Muscle of back (tissue), 13 donors: ENCODE measurements at places on chromosomes 11 and 22. TPM values are rescaled to one million over a fixed set of nuclear protein-coding genes. Genes with fewer than 3 reads are reported as not detected.

GRCh38 chr22:46801331-46801811, 38.9 kb downstream of the TBC1D22A start:
- DNase-seq: no peak

DNA sequence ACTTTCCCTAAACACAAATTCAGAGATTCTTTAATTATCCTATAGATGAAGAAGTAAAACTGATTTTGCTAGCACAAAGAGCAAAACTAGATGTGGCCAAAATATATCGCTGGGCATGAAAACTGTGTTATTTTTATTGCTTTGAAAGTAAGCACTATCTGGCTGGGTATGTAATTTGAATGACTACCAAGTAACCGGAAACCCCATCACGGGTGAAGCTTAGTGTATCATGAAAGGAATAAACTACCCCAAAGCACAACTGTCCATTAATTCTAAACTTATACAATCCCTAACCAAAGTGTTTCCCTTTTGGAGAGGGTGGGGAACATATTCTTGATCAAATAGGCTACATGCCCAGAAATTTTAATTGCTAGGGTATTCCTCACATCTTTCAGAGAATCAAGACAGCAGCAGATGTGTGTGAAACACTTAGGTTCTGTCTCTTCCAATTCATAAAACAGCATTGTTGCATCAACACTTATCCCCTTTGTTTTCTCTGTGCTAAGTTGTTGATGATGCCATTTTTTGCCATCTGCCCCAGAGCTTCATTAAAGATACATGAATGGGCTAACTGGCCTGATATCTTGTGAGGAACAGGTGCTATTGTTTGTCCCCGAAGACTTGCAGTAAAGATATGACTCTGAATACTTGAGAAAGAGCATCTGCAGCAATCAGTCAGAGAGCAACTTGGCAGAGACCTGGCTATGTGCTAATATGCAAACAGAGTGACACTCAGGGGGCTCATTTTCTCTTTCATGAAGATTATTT, 238.2 kb downstream of the SOX6 start:
- DNase-seq: peak; percentile 58

- DNase-seq: peak; percentile 2
Observed at GRCh38 chr11:8389029-8389996, 125.6 kb upstream of the LMO1 start.

The SIK3 gene
- polyA plus RNA-seq: 28.3 TPM

The APOBEC3G gene
- polyA plus RNA-seq: 6.5 TPM

DNA sequence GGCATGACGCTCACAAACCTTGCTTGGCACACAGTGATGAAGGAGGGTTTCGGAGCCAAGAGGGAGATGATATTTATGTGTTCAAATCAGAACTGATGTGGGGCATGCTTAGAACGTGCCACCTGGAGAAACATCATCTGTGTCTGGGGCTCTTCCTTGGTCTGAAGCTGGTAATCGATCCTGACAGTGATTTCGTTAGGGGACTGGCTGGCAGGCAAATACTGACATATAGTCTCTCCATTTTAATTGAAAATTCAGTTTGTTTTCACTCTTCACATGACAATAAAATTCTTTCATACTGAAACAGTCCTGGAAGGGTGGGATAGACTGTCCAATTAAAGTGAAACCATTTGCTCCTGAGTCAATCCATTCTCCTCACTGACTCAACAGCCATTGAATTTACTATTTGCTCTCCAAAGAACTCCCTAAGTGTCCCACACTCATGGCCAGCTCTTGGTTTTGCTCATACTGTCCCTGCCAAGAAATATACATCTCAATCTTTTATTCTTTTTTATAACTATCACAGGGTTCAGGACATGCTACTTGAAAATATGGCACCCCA, 134.8 kb downstream of the TRPC6 start:
- DNase-seq: no peak

- DNase-seq: peak; percentile 47
Observed at GRCh38 chr22:30694640-30695350, at the start of gene OSBP2. Gene OSBP2 (plus strand): TSS chr22:30694874. CDS start chr22:30694910, 36 bp downstream.

DNA sequence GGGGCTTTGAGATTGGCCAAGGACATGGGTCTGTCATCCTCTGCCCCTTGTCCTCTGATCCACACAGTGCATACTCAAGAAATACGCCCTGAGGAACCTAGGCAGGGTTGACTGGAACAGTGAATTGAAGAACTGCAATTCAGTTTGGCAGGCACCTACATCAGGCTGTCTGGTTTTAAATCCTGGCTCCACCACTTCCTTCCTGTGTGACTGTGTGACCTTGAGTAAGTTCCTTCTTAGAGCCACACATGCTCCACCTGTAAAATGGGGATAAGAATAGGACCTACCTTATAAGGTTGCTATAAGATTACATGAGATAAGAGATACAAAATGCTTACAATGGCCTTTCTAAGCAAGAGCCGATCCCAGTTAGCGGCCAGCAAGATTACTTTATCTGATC, 15.8 kb upstream of the TCF20 start:
- no peak for DNase-seq

DNA sequence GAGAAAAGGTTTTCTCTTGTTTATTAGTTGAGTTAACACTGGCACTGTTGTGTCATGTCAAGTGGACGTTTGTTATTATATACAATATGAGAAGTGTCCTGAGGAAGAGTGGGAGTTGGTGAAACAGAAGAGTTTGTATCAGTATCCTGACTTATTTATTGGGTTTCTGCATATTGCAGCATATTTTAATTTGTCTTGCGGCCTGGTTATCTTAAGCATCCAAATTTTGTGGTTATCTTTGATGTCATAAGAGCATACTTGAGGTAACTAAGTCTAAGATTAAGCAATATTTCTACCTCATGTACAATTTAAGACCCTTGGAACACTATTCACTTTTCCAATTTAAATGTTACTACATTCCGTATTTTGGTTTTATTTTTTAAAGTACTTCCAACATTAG, 103.5 kb downstream of the DDX10 start:
- no peak for DNase-seq
